ENCODE measurements at places on chromosomes 6 and 20. TPM values are rescaled to one million over a fixed set of nuclear protein-coding genes. Genes with fewer than 3 reads are reported as not detected.

DNA sequence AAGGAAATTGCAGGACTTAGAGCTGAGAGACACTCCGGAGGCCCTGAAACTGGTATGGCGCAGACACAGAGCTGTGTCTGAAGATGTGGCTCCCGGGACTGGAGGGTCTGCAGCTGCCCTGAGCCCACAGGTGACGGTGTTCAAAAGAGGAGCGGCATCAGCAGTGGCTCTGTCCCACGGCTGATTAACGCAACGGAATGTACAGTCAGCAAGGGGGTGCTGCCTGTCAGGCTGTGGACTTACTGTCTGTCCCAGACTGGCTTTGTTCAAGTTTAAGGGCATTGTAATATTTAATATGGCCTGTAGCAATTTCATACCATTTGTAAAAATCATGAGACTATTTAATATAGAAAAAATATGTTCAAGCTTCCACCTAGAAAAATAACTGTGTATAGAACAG is 228.0 kb upstream of the TAB2 start:
- DNase-seq: no peak

NNAT gene
- polyA plus RNA-seq: 824 TPM

KHDC1L gene
- polyA plus RNA-seq: not detected

GRCh38 chr6:106204961-106205360 is 118.8 kb downstream of the PRDM1 start:
- no peak for DNase-seq
